ENCODE measurements at places on chromosomes 6 and 20. TPM values are rescaled to one million over a fixed set of nuclear protein-coding genes. Genes with fewer than 3 reads are reported as not detected.

Gene BANF2
- total RNA-seq, result not detected

DNA sequence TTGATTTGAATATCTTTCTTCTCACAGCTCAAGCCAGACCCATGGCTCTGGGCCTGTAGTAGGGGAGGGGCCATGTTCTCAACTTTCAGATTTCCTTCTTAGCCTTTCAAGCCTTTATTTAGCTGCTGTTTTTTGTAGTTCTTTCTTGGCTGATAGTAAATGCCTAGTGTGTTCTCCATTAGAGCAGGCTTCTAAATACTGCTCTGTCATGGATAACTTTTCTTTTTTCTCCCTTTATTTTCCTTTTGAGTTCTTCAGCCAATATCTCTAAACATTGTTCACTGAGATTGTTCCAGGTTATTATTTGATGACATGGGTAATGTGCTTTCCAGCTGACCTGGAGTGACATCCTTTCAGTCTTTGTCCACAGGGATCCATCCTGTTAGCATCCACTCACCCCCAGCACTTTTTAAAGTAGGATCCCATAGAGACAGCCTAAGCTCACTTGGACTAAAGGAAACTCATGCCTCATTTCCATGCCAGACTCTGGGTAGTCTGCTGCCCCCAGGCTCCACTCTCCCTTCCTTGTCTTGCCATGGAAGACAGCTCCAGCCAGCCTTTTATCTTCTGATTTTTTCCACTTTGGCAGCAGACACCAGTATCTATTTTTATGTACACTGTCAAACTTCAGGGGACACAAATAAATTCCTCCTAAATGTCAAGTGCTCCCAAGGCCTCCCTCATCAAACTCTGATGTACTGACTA, 645.6 kb downstream of the RNF144B start:
- ATAC-seq, result no peak

- ATAC-seq, result no peak
Measured at GRCh38 chr20:31607640-31608250, 2.7 kb downstream of the ID1 start.

- ATAC-seq, result no peak
Measured at GRCh38 chr6:90103056-90103800, 193.4 kb downstream of the BACH2 start.

Gene MAK
- not detected for total RNA-seq

- no peak for ATAC-seq
Measured at GRCh38 chr20:36234771-36235320, 1.4 kb upstream of the AAR2 start.

Data from gastroesophageal sphincter (tissue), 4 donors.